ENCODE measurements at places on chromosomes 1 and 21.

- no peak for DNase-seq
Measured at GRCh38 chr1:54575161-54575560, 27.1 kb downstream of the ACOT11 start.

DNA sequence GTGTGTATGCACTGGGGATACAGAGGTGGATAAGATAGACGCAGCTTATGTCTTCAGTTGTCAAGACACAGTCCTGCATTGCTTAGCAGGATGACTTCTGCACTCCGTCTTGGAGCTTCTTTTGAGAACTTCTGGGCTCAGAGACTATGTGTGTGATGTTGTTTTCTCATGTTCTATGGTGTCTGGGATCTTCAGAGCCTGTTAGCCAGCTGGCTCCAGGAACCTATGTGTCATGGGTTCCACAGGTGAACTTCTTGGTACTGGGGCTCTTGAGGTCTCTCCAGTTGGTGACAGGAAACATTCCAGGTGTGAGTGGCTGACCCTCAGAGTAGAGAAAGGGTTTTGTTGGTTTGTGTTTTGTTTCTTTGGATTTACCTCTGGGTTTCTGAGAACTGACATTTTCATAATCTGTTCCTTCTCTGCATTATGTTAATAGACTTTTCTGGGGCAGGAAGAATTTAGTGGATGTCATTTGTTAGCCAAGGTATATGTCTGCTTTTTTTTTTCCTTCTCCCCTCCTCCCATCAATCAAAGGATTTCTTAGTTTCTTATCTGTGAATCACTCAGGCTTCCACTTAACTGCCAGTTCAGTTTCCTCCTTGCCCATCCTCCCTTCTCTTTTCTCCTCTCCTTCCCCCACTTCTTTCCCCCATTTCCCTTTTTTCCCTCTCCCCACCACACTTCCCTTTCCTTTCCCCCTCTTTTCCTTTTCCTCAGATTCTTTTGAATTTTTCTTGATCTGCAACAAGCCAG is 18.1 kb downstream of the FGGY start:
- no peak for DNase-seq

GRCh38 chr1:7110321-7110720 is 325.1 kb downstream of the CAMTA1 start:
- no peak for DNase-seq

DNA sequence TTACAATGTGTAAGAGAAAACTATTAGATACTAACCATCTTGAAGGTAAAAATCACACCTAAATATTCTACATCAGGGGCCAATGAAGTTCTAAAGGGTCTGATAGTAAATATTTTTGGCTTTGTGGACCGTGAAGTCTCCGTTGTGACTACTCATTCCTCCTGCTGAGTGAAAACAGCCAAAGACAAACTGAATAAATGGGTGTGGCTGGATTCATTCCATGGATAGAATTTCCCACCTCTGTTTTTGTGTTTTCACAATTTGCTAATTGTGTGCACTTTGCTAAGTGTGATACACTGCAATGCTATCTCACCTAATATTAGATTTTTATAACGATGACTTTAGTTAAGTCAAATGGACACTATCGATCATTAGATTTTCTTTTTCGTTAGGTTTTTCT is 1474.0 kb downstream of the PLA2G4A start:
- no peak for DNase-seq

DNA sequence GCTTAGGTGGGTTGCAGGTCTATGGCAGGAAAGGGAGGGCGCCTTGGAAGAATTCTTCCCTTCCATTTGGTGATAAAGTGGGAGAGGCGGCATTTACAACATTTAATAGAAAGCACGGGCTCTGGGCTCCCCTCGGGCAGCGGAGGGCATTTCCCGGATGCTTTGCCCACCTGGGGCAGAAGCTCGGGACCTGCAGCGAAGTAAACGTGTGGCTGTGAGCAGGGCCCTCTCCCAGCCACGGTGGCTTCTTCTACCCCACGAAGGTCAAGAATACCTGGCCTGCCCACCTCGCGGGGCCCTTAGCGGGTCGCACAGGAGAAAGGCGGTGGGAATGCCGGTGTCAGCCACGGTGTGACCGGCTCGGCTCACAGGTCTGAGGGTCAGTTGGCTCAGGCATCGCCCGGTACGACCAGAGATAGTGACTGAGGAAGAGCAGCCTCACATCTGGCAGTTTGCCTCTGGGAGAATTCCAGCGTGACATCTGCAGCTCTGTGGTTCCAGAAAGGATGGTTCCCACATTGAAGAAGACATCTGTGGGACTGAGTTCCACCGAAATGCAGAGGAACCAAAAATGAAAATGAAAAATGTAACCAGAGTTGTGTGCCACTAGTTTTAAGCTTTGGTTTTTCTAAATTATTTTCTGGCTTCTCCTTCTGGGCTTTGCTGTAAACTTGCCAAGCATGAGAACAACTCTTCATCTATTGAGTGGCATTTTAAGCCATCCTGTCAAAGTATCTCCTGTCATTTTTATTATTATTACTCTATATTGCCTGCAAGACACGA is 720 bp upstream of the F3 start:
- DNase-seq = no peak

- no peak for DNase-seq
Measured at GRCh38 chr1:78726686-78727085, 77.1 kb downstream of the IFI44 start.

- no peak for DNase-seq
Measured at GRCh38 chr1:3858231-3858981, 1.1 kb downstream of the DFFB start.

GRCh38 chr1:94934551-94934950 is 7.6 kb upstream of the CNN3 start:
- DNase-seq = no peak

DNA sequence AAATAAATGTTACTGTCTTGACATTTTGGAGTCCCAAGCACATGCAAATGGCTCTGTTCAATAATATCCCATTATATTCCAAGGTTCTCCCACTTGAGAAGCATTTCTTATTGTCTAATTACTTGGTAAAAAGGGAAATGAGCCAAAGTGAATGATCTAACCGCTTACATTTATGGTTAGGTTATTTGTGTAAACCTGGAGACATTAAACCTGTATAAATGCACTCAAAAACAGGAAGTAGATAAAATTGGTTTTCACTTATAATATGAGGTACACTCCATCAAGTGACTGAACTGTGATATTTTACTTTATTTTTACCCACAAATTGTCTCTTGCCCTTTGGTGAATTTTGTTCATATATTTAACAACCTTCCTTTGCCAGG is 26.8 kb downstream of the KIF1B start:
- DNase-seq = no peak

- no peak for DNase-seq
Measured at GRCh38 chr1:3561702-3562101, 49.6 kb downstream of the MEGF6 start.

DNA sequence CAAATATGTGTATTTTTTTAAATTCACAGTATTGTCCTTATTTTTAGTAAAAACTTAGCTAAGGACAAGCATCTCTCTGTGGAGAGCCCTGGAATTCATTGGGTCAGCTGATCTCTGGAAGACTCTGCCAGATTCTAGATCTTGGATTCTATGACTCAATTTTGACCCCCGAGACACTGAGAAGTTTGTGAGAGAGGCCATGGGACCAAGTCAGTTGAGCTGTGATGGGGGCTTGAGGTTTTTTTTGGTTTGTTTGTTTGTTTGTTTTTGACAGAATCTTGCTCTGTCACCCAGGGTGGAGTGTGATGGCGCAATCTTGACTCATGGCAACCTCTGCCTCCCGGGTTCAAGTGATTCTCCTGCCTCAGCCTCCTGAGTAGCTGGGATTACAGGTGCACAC is 13.5 kb downstream of the SHISA4 start:
- no peak for DNase-seq

DNA sequence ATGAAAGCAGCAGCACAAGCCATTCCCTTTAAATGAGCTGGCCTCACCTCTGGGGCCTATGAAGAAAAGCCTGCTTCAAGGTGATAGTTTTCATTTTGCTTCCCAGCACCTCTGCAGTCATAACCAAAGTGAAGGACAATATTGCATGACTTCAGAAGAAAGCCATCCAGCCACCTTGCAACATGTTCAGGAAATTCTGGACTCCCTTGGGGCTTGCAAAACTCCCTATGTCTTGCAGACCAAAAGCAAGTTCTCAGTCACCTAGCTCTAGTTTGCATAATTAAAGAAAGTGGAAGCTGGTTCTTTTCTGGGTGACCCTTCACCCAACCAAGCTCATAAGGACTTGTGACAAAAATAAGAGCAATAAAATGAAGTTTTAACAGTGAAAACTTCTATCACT is 87.6 kb downstream of the GFI1 start:
- no peak for DNase-seq

DNA sequence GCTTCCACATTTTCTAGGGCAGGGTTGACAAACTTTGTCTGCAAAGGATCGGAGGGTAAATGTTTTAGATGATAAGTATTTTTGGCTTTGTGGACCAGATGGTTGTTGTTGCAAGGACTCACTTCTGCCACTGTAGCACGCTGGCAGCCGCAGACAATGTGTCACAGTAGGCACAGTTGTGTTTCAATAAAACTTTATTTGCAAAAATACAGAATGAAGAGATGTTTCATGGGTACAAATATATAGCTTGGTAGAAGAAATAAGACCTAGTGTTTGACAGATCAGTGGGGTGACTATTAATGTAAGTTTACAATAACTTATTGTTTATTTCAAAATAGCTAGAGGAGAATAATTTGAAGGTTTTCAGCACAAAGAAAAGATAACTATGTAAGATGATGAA is 127.8 kb downstream of the GRIK3 start:
- DNase-seq = no peak

- DNase-seq = no peak
Measured at GRCh38 chr21:44366586-44367211, 13.3 kb downstream of the TRPM2 start.

DNA sequence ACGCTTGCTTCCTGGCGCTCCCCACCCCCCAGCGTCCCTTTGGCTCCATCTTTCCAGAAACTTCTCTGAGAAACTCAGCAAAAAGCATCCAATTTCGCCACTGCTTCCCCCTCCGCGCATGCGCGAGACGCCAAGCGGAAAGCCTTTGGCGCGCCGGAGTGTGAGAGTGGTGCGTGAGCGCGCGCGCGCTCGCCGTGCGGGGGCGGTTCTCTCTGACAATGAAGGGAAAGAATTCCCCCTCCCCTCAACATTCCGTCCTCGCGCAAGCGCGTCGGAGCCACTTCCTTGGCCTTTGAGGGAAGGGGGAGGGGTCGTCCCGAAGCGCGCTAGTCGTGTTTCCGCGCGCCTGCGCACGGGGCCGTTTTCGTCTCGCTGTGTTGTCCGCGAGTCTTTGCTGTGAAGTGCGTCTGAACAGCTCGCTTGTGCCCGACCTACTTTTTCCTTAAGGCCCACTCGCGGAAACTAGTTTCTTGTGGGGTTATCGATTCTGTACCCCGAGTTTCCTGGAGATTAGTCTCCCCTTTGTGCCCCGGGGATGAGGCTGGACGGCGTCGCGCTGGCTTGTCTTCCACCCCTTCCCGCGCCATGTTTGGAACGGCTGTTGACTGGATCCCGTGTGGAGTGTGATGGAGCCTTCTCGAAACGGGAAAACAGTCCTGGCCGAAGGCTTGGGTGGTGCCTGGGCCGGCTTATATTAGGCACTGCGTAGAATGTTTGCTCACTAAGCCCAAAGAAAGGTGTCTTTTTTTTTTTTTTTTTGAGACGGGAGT is 11.6 kb upstream of the SPEN start:
- DNase-seq = peak; percentile 98

DNA sequence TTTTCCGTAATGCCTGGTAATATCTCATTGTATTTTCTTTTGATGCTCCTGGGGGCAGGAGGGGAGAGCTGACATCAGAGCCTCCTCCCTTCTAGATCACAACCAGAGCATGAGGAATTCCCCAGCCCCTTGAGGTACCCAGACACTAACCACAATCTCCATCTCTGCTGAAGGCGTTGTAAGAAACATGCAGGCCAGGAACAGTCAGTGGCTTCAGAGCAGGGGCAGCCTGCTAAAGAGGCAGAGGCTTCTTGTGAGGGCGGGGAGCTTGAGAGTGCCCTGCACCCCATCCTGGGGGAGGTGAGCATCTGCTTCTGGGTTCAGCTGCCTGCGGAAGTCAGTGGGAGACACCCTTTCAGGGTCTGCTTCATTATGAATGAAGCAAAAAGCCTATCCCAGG is 19.0 kb downstream of the MAPKAPK2 start:
- no peak for DNase-seq

DNA sequence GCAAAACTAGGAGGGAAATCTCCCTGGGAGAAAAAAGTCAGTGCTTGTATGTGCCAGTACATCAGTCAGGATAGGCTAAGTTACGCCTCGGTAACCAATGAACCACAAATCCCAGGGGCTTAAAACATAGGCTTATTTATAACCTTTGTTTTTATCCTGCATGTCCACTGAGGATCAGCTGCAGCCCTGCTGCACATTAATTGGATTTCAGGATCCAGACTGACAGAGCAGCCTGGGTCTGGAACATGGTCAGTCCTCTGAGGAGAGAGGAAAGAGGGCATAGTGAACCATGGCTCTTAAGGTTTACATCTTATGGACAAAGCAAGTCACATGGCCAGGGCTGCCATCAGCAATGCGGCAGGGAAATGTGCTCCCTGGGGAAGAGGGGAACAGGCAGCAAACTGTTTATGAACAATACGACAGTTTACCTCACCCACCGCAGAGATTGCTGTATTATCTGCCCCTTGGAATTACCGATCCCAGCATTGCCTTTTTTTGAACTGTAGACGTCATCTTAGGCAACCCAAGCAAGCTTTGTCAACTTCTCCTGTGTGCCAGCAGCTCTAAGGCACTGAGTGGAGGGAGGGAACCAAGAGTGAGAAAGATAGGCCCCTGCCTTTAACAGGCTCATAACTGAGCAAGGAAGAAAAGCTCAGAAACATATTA is 9.1 kb upstream of the SPRR4 start:
- no peak for DNase-seq

- no peak for DNase-seq
Measured at GRCh38 chr1:18580047-18580446, 50.6 kb upstream of the PAX7 start.

DNA sequence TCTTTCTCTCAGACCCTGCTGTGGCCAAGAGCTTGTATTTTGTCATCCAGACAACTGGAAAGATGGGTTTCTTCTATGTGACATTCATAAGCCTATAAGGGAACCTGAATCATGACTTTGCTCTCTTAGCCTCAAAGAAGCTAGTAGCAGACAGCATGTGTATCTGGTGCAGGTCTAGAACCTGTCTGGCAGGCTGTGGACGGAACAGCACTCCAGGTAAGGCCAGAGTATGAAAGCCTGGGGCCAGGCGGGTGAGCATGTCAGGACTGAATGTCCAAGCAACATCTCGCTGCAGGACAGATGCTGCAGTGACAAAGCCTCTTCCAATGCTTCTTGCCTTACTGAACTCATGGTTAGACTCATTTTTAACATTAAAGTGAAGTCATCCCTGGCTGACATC is 32.8 kb downstream of the AKNAD1 start:
- DNase-seq = no peak

DNA sequence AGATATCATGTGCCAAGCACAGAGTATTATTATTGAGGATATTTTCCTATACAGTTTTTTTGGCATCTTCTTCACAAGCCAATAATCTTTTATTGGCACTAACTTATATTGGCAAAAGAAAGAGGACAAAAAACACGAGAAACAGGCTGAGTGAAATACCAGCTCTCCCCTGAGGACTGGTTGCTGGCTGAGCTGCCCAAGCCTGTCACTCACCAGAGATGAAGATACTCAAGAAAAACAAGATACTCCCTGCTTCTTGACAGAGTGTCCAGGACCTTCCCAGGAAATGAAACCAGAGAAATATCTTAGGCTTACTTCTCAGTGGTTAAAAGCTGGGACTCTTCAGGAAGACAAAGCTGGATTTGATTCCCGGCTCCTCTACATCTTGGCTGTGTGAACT is 35.9 kb upstream of the ATP1B1 start:
- DNase-seq = no peak

GRCh38 chr21:43343095-43343991 is 83.6 kb downstream of the SIK1 start:
- no peak for DNase-seq

GRCh38 chr1:43056981-43057391 is 98.3 kb upstream of the SLC2A1 start:
- DNase-seq = no peak
